Stimulated activated CD4-positive, alpha-beta T cell treated with anti-CD3 and anti-CD28 coated beads, Interleukin-15, amount 100 ng/mL, for 1 hour (primary cell): ENCODE measurements at places on chromosomes 1 and 21.

DNA sequence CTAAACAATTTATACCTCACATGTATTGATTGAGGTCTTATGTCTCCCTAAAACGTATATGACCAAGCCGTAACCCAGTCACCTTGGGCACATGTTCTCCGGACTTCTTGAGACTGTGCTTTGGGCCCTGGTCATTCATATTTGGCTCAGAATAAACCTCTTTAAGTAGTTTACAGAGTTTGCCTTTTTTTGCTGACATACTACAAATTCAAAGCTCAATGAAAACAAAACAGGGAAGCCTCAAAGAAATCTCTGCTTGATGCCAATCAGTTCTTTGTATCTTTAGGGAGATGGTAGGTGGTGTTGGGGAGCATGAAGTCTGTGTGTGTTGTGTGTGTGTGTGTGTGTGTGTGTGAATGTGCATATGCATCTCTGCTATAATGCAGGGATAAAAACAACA, 247.0 kb downstream of the KCNJ6 start:
- no peak for DNase-seq

GRCh38 chr1:232211149-232211548, 418.8 kb downstream of the SIPA1L2 start:
- DNase-seq: no peak

- no peak for DNase-seq
These were observed 7.1 kb upstream of the NES start for GRCh38 chr1:156684227-156684782.

GRCh38 chr1:210098356-210098755, 134.2 kb upstream of the SERTAD4 start:
- no peak for DNase-seq

DNA sequence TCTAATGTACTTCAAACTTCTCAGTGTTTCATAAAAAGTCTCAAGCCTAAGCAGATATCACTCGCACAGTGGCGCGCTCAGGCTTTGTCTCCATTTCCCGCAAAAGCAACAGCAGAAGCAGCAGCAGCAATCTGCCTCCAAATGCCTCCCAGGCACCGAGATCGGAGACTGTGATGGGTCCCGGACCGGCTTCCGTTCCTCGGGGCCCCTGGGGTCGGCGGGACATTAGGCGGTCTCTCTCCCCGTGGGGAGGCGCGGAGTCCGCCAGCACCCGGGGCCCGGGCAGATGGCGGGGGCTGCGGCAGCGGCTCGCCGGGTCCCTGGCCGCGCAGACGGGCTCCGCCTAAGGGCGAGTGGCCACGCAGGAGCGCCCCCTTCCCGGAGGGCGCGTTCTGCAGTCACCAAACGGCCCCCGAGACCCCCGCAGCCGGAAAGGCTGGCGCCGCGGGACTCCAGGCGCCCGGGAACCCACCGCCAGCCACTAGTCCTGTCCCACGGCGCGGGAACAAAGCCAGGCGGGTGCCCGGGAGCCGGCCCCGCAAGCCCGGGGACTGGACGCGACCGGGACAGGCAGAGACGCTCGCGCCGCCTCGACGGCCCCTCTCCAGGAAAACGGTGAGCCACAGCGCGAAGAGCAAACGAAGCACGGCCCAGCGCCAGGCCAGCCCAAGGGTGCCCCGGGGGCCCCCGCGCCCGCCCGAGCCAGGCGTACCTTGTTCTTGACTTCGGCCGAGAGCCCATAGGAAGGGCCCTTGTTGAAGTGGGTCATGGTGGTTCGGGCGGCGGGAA, 590 bp downstream of the CNN3 start:
- DNase-seq: no peak

DNA sequence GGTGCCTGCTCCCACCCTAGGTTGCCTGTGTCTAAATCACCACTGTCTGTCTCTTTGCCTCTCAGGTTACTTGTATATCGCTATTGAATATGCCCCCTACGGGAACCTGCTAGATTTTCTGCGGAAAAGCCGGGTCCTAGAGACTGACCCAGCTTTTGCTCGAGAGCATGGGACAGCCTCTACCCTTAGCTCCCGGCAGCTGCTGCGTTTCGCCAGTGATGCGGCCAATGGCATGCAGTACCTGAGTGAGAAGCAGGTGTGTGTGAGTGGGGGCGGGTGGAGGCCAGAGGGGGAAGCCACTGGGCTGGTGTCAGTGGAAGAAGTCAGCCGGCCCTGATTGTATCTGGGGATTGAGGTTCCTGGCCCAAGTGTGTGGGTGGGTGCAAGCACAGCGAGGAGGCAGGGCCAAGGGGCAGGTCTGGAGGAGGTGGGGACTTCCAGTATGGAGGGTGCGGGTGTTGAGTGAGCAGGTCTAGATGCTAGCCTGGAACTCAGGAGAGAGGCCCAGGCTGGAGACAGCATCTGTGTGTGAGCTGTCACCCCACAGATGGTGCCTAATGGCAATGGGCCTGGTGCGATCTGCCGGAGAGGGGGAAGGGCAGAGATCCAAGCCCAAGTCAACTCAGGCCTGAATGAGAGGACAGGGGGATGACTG, 17.2 kb downstream of the TIE1 start:
- DNase-seq: no peak

DNA sequence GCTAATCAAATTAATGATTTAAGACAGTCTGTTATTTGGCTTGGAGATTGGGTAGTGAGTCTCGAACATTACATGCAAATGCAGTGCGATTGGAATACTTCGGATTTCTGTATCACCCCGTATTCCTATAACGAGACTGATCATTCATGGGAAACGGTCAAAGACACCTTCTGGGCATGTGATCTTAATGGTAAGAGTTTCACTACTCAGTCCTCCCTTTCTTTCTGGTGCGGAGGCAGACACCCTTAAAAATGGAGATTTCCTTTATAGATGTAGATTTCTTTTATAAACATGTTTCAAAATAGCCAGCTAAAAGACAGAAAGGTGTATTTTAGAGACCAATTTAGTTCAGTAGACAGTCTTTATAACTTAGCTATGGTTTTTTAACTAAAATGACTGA, 74.4 kb downstream of the HS2ST1 start:
- DNase-seq: no peak

- DNase-seq: no peak
These were observed 67.1 kb upstream of the GUCA2B start for GRCh38 chr1:42086146-42086545.

DNA sequence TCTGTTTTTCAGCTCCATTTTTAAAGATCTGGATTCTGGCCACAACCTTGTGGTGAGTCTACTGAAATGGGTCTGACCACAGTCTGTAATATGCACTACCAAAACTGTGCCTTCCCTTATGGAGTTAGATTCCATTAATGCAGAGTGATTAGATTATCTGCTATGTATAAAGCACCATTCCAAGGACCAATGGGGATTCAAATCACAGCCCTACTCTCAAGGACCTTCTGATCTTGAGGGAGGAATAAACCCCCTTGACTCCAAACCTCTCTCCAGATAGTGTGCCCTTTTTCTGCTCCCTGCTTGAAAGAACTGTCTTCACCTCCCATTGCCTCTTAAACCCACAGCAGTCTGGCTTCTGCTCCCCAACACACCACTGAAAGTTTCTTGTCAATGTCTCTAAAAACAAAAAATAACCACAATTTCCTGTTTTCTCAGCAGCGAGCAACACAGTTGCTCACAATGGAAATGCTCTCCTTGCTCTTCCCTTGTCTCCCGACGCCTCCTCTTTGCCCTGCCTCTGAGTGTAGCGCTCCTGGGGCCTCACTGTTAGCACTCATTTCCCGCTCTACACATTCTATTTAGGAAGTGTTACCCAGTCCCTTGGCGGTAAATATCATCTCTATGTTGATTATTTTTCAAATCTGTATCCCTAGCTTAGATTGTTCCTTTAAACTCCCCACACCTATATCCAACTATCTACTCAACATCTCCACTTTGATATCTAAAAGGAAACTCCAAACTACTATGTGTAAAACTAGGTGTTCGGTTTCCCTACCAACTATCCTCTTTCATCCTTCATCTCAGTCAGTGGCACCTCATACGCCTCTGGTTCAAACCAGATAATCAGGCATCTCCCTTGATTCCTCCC, 13.6 kb downstream of the PCNX2 start:
- DNase-seq: no peak

DNA sequence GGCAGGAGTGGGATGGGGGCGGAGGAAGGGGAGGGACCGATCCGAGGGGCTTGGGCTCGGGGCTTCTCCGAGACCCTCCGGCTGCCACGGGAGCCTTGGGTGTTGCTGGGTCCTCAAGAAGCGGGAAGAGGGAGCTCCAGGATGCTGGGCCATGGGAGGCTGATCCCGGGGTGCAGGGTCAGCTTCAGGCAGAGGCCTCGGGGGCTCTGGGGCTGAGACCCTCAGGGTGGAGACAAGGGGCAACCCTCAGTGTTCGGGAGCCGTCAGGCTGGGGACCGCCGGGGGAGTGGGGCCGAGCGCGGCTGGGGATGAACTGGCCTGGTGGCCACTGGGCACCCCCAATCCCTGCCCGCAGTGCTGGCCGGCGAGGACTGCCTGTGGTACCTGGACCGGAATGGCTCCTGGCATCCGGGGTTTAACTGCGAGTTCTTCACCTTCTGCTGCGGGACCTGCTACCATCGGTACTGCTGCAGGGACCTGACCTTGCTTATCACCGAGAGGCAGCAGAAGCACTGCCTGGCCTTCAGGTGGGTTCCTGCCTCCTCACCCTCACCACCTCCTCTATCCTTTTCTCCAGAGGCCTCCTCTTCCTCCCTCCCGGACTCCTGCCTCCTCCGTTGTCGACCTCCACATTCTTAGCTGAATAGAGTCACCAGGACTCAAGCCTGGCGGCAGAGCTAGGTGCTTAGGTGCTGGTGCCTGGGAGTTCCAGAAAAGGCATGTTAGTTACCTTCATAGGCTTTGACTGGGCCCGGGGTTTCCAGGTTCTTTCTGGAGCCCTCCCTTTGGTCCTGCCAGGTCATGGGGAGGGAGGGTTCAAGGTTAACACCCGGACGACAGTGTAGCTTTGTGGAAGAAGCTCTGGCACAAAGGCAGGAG, 631 bp downstream of the SHISA4 start:
- no peak for DNase-seq

DNA sequence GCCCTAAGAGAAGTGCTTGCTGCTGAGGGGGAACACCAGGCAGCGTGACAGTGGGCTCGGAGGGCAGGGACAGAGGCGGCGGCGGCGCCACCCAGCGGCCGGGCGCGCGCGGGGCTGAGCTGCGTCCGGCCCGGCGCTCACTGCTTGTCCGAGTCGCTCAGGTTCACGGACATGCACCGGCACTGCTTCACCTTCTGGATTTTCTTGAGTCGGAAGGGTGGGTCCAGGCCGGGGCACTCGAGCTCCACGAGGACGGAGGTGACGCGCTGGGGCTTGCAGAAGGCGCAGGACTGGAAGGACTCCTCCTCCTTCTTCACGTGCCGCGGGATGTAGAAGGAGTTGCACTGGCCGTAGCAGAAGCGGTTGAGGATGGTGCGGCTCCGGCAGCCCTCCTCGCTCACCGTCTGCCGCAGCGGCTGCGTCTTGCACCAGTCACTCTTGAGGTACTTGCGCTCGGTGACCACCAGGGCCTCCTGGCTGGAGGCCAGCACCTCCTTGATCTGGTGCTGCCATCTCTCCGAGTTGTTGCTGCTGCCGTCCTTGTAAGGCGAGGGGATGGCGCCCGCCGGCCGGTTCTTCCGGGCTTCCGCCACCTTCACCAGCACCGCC, 119.0 kb downstream of the GREM2 start:
- no peak for DNase-seq

GRCh38 chr1:21626921-21627339, 42.2 kb downstream of the RAP1GAP start:
- no peak for DNase-seq

DNA sequence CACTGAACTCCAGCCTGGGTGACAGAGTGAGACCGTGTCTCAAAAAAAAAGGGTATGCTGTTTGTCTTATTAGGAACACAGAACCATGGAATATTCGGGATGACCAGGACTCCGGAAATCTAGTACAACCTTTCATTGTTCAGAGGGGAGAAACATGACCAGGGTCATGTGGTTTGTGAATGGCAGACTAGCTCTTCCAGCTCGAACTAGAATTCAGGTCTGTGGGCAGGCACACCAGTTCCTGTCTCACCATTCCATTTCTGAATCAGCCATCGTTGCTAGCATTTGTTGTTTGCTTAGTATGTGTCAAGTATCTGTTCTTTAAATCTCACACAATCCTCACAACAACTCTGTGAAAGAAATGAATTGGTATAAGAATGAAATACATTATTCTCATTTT, 50.9 kb downstream of the MDM4 start:
- DNase-seq: no peak

- DNase-seq: no peak
These were observed 24.2 kb downstream of the PCAT6 start for GRCh38 chr1:202834771-202835547.

GRCh38 chr21:45491623-45492022, 50.6 kb downstream of the SLC19A1 start:
- no peak for DNase-seq

GRCh38 chr21:36698981-36699545, at the start of gene SIM2:
SIM2 (plus strand) TSS chr21:36699115; CDS start chr21:36699747, 632 bp downstream.
- no peak for DNase-seq

DNA sequence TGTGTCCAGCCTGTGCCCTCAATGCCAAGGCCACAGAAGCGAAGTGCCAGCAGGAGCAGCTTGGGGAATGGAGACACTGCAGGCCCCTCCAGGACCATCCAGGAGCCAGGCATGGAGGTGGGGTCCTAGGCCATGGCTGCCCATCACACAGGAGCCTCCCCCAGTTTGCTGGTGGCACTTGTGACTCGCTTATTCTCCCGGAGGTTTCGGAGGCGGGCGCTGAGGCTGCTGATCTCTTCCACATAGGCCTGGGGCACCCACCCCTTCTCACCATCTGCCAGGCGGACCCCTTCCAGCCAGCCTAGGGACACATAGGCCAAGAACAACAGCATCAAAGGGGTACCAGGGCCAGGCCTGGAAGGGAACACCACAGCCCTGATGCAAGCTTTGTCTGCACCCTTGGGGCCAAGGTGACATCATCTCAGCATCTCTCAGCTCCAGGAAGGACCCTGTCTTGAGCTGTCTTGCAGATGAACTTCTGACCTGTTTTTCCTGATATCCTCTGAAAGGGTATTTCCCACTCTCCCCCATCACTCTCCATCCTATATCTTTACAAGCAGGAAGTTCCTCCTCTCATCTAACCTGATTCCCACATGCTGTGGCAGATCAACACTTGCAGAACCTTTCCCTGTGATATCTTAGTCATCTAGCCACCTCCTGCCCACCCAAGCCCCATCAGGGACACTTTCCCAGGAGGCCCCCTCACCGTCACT, 13.9 kb downstream of the ARHGEF19 start:
- no peak for DNase-seq
